Stimulated activated memory B cell treated with anti-CD40 and anti-IgM and Interleukin-4, amounts not matched to agents 10 μg/mL and 1 μg/mL and 100 μg/mL, for 72 hours (primary cell): ENCODE measurements at places on chromosomes 3 and 15.

DNA sequence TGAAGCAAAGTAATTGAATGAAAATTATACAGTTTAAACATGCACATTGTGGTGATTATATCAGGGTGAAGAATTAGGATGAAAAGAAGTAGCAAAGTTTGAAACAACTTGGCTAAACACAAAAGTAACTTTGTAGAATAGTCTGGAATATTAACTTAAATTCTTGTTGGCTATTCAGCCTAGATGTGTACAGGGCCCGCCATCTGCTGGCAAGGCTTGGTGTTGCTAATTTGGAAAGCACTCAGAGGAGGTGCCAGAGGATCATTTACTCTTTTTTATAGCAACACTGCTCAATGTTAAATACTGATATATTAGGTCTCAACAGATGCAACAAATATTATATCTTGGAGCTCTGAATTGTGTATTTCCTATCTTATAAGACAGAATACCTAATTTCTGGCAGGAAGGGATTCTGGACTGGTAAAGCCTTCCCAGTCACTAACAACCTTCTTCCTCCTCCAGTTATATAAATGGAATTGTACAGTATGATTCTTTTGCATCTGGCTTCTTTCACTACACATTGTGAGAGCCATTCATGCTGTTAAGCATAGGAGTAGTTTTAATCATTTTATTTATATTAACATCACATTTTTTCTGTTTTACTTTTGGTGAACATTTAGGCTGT is 36.1 kb downstream of the TTC23 start:
- H3K27ac ChIP-seq, result no peak overlapping the region
- H3K4me3 ChIP-seq, result no peak overlapping the region
- no peaks in the 10 kb centered on the region for H3K4me1 ChIP-seq
- ATAC-seq, result peak; percentile 70
- no peaks in the 10 kb centered on the region for H3K36me3 ChIP-seq

- no peaks in the 10 kb centered on the region for H3K27me3 ChIP-seq
- H3K4me3 ChIP-seq, result peak overlapping the region; percentile 12
- no peaks in the 10 kb centered on the region for H3K36me3 ChIP-seq
- no peak for ATAC-seq
- peaks cover 73% of the 10 kb centered on the region for H3K4me1 ChIP-seq
These were observed 29.4 kb upstream of the AP4E1 start for GRCh38 chr15:50879016-50879617.

GRCh38 chr3:178475062-178475461 is 61.2 kb upstream of the KCNMB2 start:
- H3K4me1 ChIP-seq, result no peaks in the 10 kb centered on the region
- H3K27me3 ChIP-seq, result no peaks in the 10 kb centered on the region
- no peak for ATAC-seq
- no peaks in the 10 kb centered on the region for H3K36me3 ChIP-seq

- H3K36me3 ChIP-seq, result no peaks in the 10 kb centered on the region
- H3K27me3 ChIP-seq, result no peaks in the 10 kb centered on the region
- H3K27ac ChIP-seq, result no peak overlapping the region
- ATAC-seq, result no peak
These were observed 590.2 kb downstream of the RBMS3 start for GRCh38 chr3:29871087-29871486.

GRCh38 chr15:61169275-61169903 is 59.7 kb downstream of the RORA start:
- no peak for ATAC-seq
- H3K4me3 ChIP-seq, result peak overlapping the region; percentile 21
- H3K27me3 ChIP-seq, result peaks cover under 1% of the 10 kb centered on the region
- H3K27ac ChIP-seq, result no peak overlapping the region
- no peaks in the 10 kb centered on the region for H3K36me3 ChIP-seq

DNA sequence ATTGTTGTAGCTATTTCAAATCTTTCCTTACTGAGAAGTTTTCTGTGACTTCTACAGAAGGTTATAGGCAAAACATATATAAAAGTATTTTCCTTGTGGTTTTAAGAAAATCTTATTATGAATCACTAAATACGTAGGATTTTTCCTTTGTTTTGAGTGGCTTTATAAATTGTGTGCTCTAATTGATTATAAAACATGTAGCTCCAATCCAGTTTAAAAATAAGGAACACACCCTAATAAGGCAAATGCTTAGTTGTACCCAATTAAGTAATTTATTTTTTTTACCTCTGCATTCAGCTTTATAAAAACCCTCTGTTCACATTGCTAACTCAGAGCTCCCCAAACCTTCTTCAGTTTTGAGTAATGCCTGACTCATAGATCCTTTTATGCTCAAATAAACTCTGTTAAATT is 408.0 kb downstream of the NAALADL2 start:
- H3K4me3 ChIP-seq, result no peak overlapping the region
- ATAC-seq, result no peak
- H3K36me3 ChIP-seq, result no peaks in the 10 kb centered on the region
- H3K27ac ChIP-seq, result no peak overlapping the region

GRCh38 chr3:34260271-34261000 is 462.0 kb downstream of the PDCD6IP start:
- no peak for ATAC-seq
- peaks cover 13% of the 10 kb centered on the region for H3K4me1 ChIP-seq
- H3K4me3 ChIP-seq, result no peak overlapping the region
- H3K27me3 ChIP-seq, result no peaks in the 10 kb centered on the region

DNA sequence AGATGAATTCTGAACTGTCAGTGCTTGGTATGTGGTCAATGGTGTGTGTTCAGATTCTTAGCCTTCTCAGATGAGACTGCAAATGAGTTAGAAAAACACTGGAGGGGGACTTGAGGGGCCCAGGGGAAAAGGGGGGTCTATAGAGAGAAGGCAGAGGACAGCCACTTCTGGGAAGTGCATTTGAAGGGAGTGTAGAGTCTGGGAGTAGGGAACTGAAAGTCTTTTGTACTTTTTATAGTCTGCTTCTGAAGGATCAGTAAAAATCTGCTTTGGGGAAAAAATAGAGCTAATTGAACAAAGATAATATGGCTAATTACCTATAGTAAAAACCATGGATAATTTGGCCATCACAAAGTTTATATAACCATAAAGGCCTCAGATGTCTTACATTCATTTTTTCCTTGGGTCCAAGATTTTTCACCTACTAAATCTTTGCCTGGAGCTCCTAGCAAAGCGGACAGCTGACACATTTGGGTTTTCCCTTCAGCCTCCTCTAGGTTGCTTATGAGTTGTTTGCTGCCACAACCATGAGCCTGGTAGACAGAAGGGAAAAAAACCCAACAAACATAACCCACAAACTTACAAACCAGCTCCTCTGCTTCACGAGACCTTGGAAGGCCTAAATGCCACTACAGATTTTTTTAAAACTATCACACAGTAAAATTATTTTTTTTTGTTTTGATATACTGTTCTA is 48.8 kb downstream of the CD86 start:
- peaks cover 34% of the 10 kb centered on the region for H3K36me3 ChIP-seq
- H3K27ac ChIP-seq, result peak overlapping the region; percentile 67
- ATAC-seq, result peak; percentile 58
- peaks cover 39% of the 10 kb centered on the region for H3K4me1 ChIP-seq
- no peak overlapping the region for H3K4me3 ChIP-seq

DNA sequence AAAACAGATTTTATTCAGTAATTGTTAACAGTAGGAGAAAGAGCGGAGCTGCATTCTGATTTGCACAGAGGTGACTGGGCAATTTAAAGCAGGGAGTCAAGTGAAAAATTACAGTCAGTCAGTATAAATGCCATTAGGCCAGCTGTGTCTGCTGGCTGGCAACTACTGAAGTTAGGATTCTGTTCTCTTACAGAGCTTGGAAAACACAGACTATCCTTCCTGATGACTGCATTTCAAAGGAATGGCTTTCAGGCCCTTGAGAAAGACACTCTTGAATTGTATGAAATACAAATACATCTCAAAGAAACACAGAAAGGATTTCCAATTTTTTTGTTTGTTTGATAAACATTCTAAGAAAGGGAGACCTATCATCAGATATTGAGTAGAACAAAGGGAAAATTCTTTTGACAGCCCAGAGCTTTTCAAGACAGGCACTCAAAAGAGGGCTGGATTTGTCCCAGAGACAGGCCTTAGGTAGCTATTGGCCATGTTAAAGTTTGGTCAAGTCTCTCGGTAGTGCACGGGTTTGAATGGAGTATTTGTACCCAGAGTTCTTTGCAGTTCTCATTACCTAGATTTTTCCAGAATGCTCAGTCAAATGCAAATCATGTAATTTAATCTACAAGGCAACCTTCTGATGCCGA is 551.2 kb upstream of the CCDC54 start:
- no peaks in the 10 kb centered on the region for H3K36me3 ChIP-seq
- no peaks in the 10 kb centered on the region for H3K4me1 ChIP-seq
- H3K4me3 ChIP-seq, result no peak overlapping the region

GRCh38 chr3:20250786-20251185 is 64.8 kb upstream of the SGO1 start:
- no peak overlapping the region for H3K27ac ChIP-seq
- ATAC-seq, result no peak
- no peak overlapping the region for H3K4me3 ChIP-seq
- peaks cover 10% of the 10 kb centered on the region for H3K27me3 ChIP-seq
- H3K36me3 ChIP-seq, result peaks cover 6% of the 10 kb centered on the region
- H3K4me1 ChIP-seq, result peaks cover 20% of the 10 kb centered on the region
